ENCODE measurements at places on chromosomes 12 and 14. TPM values are rescaled to one million over a fixed set of nuclear protein-coding genes. Genes with fewer than 3 reads are reported as not detected.

BICD1 gene
- total RNA-seq = 17.7 TPM

CHGA gene
- total RNA-seq = not detected

RHOJ gene
- 3.8 TPM for total RNA-seq

- H3K27ac ChIP-seq = no peak overlapping the region
- H3K4me3 ChIP-seq = no peak overlapping the region
- H3K4me1 ChIP-seq = peaks cover 6% of the 10 kb centered on the region
These were observed 25.0 kb downstream of the EIF2S1 start for GRCh38 chr14:67385120-67385519.

GRCh38 chr12:81896771-81897170 lies 137.6 kb upstream of the PPFIA2 start:
- H3K27ac ChIP-seq = no peak overlapping the region
- H3K27me3 ChIP-seq = no peaks in the 10 kb centered on the region
- H3K36me3 ChIP-seq = no peaks in the 10 kb centered on the region
- H3K4me3 ChIP-seq = no peak overlapping the region
- DNase-seq = no peak
- H3K4me1 ChIP-seq = no peaks in the 10 kb centered on the region

- DNase-seq = no peak
- H3K27me3 ChIP-seq = no peaks in the 10 kb centered on the region
- H3K36me3 ChIP-seq = no peaks in the 10 kb centered on the region
- no peak overlapping the region for H3K4me3 ChIP-seq
- H3K4me1 ChIP-seq = no peaks in the 10 kb centered on the region
These were observed 174.3 kb downstream of the AACS start for GRCh38 chr12:125239563-125239962.

DNA sequence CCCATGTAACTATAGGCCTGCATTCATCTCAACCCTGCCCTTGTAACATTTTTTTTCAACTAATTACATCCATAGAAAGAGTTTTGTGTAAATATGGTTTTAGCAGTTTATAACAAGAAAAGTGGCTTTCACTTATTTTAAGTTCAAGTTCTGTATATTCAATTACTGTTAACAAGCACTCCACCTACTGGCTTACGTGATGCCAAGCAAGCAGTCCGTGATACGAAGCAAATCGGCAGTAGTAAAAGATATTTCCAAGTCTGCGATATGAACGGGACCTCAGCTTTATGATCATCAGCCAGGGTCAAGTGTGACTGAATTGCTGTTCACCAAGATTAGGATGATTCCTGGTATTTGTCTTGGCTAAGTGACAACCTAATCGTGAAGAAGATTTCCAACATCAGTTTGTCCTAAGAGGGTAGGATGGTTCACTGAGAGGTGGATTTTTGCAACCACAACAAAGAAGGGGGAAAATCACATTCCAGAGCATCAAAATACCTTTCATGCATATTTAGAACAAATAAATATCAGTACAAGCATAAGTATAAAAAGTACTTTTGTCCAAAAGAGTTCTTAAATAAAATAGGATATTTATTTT lies 456.2 kb downstream of the FOXG1 start:
- peak overlapping the region; percentile 44 for H3K4me3 ChIP-seq
- H3K27ac ChIP-seq = no peak overlapping the region
- peaks cover 3% of the 10 kb centered on the region for H3K4me1 ChIP-seq
- no peaks in the 10 kb centered on the region for H3K36me3 ChIP-seq

Data from osteoblast (primary cell).